Renal cortical epithelial cell (primary cell): ENCODE measurements at places on chromosomes 2 and 18. TPM values are rescaled to one million over a fixed set of nuclear protein-coding genes. Genes with fewer than 3 reads are reported as not detected.

The CHRNG gene
- total RNA-seq: not detected in 2 replicates

The MREG gene
- total RNA-seq: 1.9 and 13.7 TPM in 2 replicates

The FABP1 gene
- total RNA-seq: not detected in 2 replicates

The AGXT gene
- not detected in 2 replicates for total RNA-seq

The ZNF521 gene
- total RNA-seq: under 0.01 and 1.3 TPM in 2 replicates

The ALPP gene
- not detected in 2 replicates for total RNA-seq

The FOSL2 gene
- total RNA-seq: 128 and 349 TPM in 2 replicates
